HEK293T (cell line): ENCODE measurements at places on chromosomes 11 and 22.

DNA sequence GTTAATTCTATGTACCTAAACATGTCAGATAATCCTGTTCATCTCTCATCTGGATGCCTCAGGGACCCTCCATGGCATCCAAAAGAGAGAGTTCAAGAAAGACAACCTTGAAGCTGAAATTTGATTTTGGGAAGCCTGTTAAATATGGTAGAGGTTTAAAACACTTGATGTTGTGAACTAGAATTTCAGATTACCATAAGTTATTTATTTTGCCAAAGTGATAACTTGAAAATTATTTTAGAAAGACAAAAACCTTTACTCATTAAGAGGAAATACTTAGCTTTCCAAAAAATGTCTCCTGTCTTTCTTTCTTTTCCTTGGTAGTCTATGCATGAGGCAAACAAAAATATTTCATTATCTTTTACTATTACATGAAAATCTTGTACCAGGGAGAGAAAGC lies 714.0 kb downstream of the NTM start:
- no peak for DNase-seq

DNA sequence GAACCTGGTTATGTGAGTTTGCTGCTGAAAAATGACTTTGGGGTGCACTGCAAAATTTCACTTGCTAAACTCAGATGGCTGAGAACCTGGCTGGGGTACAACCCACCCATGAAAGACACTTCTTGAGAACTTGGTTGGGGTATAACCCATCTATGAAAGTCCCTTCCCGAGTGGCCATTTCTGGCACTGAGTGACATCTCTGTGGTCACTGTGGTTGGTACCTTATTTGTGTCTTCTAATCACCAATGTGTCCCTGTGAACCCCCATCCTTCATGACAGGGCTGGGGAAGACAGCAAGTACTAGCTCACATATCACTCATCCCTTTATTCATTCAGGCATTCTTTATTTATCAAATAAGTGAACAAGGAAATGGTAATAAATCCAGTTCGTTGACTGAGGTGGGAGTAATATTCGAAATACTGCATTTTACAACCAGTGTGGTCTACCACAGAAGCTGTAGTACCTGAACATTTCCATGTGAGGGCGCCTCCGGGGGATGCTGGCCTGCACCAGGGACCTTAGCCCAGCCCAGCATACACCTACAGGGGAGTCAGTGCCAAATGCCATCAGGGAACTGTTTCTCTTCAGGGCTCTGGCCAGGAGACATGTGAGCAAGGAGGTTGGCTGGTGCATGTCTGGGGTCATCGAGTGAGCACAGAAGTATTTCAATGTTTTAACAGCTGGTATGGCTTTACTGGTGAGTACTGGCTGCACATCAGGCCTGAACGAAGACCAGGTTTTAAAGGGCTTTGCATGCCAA lies 122.1 kb downstream of the CSNK2A3 start:
- peak; percentile 63 for DNase-seq

DNA sequence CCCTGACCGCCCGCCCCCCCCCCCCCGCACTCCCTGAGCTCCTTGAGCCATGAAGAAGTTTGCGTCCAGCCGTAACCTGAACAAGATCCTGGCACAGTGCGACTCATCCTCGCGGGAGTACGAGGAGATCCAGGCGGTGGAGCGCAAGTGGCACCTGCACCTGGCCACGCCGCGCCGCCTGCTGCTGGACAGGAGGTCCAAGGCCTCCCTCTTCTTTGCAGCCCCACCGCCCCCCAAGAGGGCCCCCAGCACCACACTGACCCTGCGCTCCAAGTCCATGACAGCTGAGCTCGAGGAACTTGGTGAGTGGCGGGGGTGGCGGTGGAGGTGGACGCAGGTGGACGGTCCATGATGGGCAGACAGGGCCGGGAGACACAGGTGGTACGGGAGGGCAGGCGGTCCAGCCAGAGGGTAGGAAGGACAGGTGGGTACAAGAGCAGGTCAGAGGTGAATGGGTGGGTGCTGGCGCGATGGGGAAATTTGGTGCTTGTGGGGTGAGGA lies 32.1 kb upstream of the ACR start:
- no peak for DNase-seq

DNA sequence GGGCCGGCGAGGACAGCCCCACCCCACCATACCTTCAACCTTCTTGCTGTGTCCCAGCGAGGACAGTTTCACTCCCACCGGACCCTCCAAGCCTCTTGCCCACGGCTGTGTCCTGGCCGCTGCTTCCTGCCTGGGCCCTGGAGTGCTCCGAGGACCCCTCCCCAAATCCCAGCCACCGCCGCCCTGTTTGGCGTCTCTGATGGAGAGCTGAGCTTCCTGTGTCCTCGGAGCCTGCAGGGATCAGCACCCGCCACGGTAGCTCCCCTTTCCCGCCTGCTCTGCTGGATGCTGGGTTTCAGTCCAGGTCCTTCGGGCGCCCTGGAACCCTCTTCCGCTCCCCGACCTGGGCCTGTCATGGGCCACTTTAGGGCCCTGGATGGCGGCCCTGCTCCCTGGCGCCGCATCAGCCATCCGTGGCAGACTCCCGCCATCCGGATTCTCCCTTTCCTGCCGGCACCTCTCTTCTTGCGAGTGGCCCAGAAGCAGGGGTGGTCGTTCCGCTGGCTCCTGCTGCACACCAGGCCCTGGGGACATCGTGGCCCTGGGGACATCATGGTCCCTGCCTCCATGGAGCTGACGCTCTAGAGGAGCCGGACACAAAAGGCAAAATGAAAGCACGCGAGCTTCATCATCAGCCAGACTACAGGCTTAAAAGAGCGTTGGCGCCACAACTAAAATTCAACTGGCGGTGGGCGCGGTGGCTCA lies 34.3 kb upstream of the GAL start:
- DNase-seq: no peak
